KG1 (cell line): ENCODE measurements at places on chromosomes 3 and 15.

DNA sequence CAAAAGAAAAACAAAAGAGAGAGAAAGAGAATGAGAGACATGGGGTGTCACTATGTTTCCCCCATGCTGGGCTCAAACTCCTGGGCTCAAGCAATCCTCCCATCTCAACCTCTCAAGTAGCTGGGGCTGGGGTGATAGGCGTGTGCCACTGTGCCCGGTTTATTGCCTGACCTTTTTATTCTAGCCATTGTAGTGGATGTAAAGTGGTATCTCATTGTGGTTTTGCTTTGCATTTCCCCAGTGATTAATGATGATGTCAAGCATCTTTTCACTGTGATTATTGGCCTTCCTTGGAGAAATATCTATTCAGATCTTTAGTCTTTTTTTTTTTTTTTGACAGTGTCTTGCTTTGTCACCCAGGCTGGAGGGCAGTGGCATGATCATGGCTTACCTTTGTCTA, 37.7 kb upstream of the GK5 start:
- no peak for DNase-seq

- no peak for DNase-seq
These were observed 77.1 kb downstream of the TRIM42 start for GRCh38 chr3:140754936-140755335.

DNA sequence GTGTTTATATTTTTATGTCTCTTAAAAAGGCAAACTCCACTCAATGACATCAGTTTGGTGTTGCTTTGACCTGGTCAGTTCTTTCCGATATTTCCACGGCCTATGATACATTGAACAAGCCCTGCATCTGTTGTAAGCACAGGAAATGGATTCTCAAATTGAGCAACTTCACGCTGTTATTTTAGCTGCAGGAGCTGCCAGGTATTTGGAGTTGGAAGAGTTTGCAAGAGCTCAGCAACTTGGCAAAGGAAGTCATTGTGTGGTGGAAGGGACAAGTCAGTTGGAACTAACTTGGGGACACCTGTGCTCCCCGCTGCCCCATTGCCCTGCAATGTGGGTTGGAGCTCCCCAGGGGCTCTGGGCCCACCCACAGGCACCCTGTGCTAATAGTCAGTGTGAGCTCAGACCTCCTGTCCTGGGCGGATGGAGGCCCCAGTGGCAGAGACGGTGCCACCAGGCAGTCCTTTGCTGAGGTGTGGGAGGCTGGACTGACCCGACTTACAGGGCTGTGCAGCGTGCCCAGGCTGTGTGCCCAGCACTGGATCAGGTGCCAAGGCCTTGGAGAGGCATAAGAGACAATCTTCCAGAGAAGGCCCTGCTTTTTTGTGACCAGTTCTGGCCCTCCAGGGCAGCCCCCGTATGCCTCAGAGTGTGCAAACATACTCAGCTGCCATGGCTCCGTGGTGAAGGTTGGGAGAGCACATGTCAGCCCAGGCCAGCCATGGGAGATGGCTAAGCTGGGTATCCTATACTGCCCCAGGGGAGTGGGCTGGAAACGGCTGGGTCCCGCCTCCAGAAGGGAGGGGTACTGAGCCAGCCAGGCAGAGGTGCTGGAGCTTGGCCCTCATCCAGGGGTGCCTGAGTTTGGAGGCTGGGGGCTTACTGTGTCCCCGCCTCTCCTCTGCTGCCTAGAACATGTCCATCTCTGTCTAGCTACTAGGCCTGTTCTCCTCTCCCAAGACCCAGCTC, 43.5 kb downstream of the KY start:
- DNase-seq, result no peak

DNA sequence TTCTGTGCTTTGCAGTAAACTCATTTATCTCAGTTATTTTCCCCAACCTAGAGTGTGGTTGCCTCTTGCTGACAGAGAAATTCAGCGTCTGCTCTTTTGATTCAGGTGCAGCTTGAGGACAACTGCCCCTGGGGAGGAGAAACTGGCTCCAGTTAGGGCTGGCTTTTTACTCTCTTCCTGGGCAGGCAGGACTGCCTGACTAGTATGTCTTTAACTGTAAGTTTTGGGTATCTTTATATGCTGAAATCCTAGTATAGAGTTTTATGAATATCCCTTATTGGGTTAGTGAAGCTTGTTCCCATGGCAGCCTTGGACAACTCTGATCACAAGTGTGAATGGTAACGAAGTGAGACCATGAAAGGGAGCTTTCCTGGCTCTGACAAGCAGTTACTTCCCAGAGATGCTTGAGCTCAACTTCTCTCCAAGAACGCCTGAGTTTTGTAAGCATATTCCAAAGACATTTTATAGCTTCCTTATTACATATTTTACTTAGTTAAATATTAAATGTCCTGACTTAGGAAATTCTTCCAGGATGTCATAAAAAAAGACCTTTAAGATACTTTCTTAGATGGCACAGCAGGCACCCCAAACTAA, 27.1 kb downstream of the CCNB2 start:
- DNase-seq, result no peak

GRCh38 chr3:41418961-41419691, 219.8 kb downstream of the CTNNB1 start:
- DNase-seq, result peak; percentile 50

- no peak for DNase-seq
These were observed 171.1 kb downstream of the ZBBX start for GRCh38 chr3:167209011-167209410.

- no peak for DNase-seq
These were observed 746.3 kb downstream of the ROBO2 start for GRCh38 chr3:77786216-77786615.
